ENCODE measurements at places on chromosomes 4 and X.

- no peak for DNase-seq
Measured at GRCh38 chr4:87901422-87901992, 68.7 kb downstream of the MEPE start.

GRCh38 chr4:37769391-37769989 is 57.0 kb upstream of the PGM2 start:
- DNase-seq, result no peak

DNA sequence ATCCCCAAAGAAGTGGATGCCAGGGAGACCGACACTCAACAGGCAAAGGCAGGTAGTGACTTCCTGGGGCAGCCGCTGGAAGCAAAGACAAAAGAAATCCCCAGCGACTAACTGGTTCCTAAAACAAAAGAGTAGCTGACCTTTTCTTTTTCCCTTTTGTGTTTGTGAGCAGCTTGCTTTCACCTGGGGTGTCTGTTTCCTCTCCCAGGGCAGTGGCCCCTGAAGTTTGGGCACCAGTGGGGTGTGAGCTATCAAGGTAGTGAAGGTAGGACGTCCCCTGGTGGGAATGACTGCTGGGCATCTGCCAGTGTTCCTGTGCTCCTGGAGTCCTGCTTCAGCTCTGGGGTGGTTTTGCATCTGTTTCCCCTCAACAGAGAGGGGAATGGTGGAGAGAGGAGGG is 41.6 kb upstream of the STIM2 start:
- DNase-seq, result peak; percentile 22

- DNase-seq, result no peak
Measured at GRCh38 chrX:46580613-46581012, 7.0 kb downstream of the CHST7 start.

GRCh38 chr4:182973511-182973911 is 56.3 kb upstream of the DCTD start:
- DNase-seq, result no peak

- DNase-seq, result peak; percentile 89
Measured at GRCh38 chrX:103687696-103688201, 1.2 kb upstream of the MORF4L2 start.

DNA sequence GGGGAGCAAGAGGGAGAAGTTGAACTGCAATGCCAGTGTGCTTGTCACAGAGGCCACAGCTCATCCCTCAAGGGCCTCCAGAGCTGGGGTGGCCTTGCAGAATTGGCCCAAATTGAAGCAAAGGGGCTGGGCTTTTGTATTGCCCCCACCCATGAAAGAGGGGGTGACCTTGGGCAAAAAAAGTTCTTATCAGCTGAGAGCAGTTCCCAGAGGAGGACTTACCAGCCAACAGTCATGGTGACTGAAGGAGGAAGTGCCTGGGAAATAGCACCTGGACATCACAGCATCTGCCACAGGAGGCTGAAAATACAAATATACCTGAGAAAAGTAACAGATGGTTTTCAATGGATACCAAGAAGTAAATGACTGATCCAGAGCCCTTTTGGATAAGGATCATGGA is 262.4 kb downstream of the MID1IP1 start:
- DNase-seq, result no peak

DNA sequence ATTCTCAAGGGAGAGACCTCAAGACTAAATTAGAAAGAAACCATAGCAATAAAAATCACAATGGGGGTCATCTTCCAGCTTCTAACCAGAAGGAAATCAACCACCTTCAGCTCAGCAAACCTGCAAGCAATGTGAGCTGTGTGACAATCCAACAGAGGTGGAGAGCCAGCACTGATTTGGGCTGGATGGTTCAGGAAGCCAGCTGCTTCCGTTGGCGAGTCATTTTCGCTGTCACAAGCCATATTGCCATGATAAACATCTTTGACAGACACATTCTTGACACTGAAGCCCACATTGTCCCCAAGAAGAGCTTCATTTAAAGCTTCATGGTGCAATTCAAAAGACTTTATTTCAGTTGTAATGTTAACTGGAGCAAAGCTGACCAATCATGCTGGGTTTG is 22.7 kb downstream of the F8A1 start:
- DNase-seq, result no peak

- DNase-seq, result no peak
Measured at GRCh38 chr4:141099326-141099725, 33.9 kb downstream of the RNF150 start.

DNA sequence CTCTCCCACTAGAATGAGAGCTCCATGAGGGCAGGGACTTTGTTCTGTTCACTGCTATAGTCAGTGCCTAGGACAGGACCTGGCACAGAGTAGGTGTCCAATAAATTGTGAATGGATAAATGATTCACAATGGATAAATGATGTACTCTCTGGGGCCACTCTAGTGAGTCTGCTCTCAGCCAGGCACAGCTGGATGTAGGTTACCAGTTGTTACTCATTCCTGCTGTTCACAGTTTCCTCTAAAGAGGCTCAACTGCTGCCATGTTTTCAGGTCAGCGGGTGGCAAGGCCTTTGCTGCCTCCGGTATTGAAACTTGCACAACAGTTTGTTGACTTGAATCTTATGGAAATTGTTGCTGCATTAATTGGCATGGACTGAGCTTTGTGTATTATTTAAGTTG is 99.1 kb downstream of the NHSL2 start:
- no peak for DNase-seq

- DNase-seq, result no peak
Measured at GRCh38 chr4:113872426-113873260, 106.8 kb downstream of the ARSJ start.

- no peak for DNase-seq
Measured at GRCh38 chr4:140116442-140117104, 37.4 kb downstream of the MAML3 start.

DNA sequence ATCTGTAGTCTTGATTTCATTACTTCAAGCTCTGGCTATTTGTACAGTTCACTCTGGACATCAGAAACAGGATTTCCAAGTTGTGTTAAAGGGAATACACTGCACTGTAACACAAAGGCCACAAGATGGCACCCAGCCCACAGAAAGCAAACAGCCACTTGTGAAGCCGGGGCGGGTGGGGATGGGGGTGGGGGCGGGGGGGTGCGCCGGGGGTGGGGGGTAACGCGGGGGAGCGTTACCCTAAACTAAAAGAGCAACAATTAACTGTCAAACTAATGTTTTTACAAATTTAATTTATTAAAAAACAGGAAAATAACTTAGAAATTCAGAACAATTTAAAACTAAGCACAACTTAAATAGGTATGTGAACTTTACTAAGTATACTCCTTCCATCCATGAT is 27.3 kb downstream of the PRDX4 start:
- peak; percentile 76 for DNase-seq

- no peak for DNase-seq
Measured at GRCh38 chrX:16931855-16932575, 14.4 kb upstream of the REPS2 start.

GRCh38 chrX:44967221-44967620 is 94.2 kb downstream of the KDM6A start:
- no peak for DNase-seq

DNA sequence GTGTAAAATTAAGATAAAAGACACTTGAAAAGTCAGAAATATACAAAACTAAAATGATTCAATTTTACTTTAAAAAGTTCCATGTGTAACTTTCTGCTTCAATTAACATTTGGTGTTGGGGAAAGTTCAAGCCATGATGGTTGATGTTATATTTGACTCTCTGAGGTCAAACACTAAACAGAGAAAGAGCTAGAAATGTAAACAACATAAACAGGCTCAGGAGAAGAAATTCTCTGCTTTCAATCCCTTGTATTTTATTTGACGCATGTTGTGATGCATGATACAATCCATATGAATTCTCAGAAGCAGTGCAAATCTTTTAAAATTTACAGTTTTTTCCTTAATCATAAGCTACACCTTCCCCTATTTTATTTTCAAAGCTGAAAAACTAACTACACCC is 822.4 kb downstream of the PCDH18 start:
- no peak for DNase-seq

GRCh38 chr4:157964463-157964862 is 208.4 kb downstream of the GASK1B start:
- DNase-seq, result no peak

DNA sequence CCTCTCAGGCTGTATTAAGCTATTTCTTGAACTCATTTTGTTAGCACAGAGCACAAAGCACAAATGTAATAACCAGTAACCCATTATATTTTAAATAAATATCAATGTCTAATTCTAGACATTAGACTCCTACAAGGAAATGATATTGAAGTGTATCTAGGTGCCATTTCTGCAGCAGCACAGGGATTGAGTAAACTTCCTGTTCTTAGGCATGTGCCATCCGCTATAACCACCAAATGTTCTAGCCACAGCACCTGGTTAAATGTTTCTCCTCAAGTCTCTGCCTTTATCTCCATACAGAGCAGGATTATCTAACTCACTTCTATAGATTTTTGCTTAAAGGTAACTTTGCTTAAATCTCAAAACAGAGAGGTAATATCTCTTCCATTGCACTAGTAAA is 51.4 kb downstream of the SGMS2 start:
- DNase-seq, result no peak

GRCh38 chrX:33175201-33175600 is 36.1 kb downstream of the DMD start:
- no peak for DNase-seq

- DNase-seq, result no peak
Measured at GRCh38 chrX:67721321-67721720, 177.5 kb downstream of the AR start.

DNA sequence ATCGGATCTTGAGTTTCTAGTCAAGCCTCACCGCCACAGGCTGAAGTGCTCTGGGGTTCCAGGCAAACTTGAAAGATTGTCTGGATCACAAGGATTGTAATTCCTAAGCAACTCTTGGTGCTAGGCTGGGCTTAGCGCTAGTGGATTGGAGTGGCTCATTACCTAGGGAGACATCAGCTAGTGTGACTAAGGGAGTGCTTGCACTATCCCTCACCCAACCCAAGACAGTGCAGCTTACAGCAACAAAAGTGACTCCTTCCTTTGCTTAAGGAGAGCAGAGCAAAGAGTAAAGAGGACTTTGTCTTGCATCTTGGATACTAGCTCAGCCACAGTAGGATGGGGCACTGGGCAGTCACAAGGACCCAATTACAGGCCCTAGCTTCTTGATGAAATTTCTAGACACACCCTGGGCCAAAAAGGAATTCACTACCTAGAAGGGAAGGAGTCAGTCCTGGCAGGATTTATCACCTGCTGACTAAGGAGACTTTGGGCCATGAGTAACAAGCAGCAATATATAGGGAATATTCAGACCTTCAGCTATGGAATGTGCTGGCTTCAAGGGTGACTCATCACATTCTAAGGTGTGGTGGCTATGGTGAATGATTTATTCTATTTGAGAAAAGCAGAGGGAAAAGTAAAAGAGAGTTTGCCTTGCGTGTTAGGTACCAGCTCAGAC is 1212.4 kb downstream of the PCDH18 start:
- DNase-seq, result no peak

DNA sequence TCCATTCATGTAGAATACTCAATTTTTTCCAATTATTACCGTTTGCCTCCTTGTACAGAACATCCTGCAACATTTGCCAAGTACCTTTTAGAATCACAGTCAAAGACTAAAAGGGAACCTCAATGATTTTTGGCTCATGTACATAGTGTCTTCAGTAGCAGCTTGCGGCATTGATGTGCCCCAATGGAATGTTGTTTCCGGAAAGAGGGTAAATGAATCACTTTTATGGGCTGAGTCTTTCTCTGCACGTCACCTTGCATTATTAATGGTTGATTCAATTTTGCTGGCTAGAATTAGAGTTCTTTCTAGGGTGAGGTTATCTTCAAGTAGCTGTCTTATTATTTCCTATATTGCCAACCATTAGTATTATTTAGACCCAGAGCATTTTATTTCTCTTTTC is 116.9 kb upstream of the GABRA2 start:
- DNase-seq, result no peak

DNA sequence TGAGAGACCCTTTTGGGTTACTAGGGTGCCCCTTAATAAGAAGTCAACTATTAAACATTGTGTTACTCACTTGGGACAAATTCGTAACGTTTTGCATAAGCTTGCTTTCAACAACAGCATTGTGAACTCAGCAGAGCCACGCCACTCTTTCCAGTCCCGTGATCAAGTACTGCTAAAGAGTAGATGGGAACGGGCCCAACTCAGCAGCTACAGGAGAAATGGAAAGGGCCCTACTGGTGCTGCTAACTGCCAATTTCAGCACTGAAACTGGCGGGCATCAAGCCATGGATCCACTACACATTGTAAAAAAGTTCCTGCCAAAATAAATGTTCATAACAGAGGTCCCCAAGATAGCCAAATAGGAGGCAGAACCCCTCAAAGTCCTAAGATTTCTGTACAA is 19.0 kb upstream of the DHX15 start:
- DNase-seq, result no peak

GRCh38 chr4:113840861-113841260 is 79.3 kb upstream of the CAMK2D start:
- no peak for DNase-seq

DNA sequence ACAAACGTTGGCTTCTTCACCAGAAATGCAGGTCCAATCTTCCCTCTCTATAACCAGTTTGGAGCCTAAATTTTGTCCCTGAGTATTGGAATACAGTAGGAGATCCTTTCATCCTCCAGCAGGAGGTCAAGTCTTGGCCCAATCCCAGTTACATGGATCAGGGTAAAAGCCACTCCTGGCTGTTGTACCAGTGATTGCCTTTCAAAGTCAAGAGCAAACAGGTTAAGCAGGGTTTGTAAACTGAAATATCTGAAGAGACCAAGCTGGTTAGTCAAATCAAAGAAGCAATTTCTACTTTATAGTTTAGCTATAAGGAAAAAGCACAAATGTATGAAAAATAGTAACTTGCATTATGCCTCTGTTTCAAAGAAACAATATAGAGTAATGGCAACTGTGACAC is 329.4 kb downstream of the NAF1 start:
- DNase-seq, result no peak

GRCh38 chr4:89981789-89982334 is 87.2 kb downstream of the MMRN1 start:
- DNase-seq, result no peak

- DNase-seq, result no peak
Measured at GRCh38 chr4:61740886-61741285, 540.8 kb downstream of the ADGRL3 start.

DNA sequence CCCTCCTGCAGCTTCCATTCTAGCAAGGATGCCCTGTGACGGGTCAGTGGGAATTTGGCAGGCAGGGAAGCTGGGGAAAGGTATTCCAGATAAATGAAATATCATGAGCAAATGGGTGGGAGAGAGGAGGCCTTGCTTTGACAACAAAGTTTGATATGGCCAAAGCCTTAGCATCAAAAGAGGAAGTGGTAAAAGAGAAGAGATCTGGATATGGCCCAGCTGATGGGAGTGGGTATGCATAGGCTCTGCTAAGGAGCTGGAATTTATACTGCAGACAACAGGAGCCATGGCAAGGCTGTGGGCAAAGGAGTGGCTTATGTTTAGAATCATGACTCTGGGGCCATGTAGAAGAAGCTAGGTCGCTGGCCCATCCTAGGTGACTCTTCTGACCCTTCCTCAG is 89.2 kb downstream of the PJA1 start:
- no peak for DNase-seq

- DNase-seq, result no peak
Measured at GRCh38 chr4:6887591-6888371, 21.8 kb upstream of the TBC1D14 start.

GRCh38 chrX:21658152-21658737 is at the start of gene KLHL34:
KLHL34 (minus strand) TSS chrX:21658330; CDS start chrX:21657788, 542 bp downstream.
- no peak for DNase-seq

- DNase-seq, result no peak
Measured at GRCh38 chrX:116841290-116841689, 378.5 kb upstream of the CT83 start.

Data from neural progenitor cell (in vitro differentiated cells).